ENCODE measurements at places on chromosomes 1 and 21.

- DNase-seq = no peak
Measured at GRCh38 chr1:173590557-173590956, 12.3 kb downstream of the SLC9C2 start.

DNA sequence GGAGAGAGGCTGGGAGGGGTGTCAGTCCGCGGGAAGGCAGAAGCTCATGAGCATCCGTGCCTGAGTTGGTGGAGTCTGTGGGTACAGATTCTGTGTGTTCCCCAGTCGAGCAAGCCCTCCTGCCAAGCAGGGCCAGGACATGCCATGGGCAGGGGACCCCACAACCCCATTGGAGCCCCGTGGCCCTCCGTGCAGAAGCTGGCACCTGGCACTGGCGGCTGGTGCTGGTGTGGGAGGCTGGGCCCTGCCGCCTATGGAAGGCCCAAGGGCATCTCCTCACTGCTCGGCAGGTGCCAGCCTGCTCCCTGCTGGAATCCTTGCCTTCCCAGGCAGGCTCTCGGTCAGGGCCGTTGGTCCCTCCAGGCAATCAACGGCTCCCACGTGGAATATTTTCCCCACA, 73.7 kb downstream of the UBE2T start:
- DNase-seq = no peak

DNA sequence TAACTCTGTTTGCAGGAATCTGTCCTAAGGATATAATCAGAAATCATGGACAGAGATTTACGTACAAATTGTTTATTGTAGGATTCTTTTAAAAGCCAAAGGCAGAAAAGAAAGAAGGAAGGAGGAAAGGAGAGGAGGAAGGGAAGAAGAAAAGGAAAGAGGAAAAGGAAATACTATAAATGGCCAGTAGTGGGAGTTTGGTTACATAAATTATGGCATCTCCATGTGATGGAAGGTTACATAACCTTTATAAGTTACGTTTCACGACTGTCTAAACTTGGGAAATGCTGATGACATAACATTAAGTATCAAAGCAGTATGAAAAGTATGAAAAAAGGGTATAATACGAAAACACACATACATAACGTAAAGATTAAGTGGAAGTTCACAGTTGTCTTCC, 39.0 kb downstream of the SMYD2 start:
- DNase-seq = no peak

GRCh38 chr1:205596876-205597275, 34.9 kb downstream of the ELK4 start:
- no peak for DNase-seq

- DNase-seq = no peak
Measured at GRCh38 chr1:97505816-97506215, 415.0 kb downstream of the DPYD start.

DNA sequence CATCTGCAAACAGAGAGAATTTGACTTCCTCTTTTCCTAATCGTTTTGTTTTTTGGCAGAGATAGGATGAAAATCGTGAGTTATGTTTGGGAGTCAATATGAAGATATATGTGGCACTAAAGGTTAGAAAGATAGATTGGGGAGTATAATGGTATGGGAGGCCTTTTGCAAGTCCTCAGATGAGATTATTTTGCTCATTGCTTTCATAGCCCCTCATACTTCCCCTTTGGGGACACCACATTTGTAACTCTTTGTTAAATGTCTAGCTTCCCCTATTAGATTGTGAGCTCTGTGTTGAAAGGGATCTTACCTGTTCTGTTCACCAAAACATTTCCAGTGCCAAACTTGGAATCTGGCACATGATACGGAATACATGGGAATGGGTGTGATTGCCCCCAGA, 30.2 kb downstream of the RAVER2 start:
- DNase-seq = no peak

- no peak for DNase-seq
Measured at GRCh38 chr1:195026792-195027191, 1581.4 kb downstream of the KCNT2 start.

DNA sequence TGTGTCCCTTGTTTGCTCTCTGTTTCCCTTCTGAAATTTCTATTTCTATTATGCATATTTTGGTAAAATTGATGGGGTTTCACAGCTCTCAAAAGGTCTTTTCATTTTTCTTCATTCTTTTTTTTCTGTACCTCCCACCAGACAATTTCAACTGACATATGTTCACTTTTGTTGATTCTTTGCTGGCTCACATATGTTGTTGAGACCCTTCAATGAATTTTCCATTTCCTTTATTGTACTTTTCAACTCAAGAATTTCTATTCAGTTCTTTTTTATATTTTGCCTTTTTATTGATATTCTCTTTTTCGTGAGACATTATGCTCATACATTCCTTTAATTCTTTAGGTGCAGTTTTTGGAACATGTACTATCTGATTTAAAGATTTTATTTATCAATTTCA, 102.6 kb upstream of the GRIK1 start:
- no peak for DNase-seq

- DNase-seq = peak; percentile 57
Measured at GRCh38 chr1:27525296-27526272, 35.6 kb upstream of the WASF2 start.

DNA sequence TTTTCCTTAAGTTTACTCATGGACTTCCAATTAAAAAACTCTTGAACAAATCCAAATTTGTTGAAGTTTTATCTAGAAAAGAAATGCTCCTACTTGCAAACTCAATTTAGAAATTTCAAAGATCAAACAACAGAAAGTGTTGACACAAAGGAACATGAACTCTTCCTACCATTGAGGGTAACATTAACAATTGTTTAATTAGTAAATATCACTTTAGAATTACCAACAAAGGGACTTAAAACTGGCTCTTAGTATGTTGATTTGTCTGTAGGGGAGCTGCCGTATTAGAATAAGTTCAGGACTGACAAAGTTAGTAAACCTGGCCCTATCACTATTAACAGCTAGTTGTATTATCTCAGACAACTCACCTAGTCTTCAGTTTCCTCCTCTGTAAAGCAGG, 57.9 kb downstream of the CCDC18 start:
- no peak for DNase-seq

- no peak for DNase-seq
Measured at GRCh38 chr1:211580303-211580687, 1.3 kb upstream of the SLC30A1 start.

- DNase-seq = no peak
Measured at GRCh38 chr1:26203642-26204318, 13.4 kb downstream of the CATSPER4 start.

DNA sequence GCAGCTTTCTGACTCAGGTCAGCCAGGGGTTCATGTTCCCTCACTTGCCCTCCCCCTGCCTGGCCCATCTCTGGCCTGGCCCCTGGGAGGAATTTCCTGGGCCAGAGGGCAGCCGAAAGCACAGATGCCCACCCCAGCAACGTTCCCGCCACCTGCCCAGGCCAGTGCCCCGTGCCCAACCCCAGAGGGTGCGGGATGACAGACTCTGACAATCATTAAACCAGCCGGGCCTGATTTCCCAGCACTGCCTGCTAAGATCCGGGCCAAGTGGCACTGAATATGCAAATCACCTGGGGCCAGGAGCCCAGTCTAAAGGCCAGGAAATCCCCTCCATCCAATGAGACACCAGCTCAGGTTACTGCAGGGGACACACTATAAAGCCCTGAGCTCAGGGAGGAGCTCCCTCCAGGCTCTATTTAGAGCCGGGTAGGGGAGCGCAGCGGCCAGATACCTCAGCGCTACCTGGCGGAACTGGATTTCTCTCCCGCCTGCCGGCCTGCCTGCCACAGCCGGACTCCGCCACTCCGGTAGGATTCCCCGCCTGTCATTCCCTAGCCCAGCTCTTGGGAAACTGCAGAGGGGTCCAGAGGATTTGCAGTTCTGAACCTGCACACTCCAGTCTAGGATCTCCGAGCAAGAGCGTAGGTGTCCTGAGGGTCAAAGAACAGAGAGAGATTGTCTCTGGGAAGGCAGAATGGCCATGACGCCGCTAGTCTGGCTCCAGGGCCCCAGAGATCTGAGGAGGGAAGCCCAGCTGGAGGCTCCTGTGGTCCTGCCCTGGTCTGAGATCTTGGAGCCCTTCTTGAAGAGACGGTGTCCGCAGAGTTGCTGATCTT, at the start of gene ELF3:
ELF3 (plus strand) TSS at position 408 of the 836 bp plus-strand sequence. CDS start 550 bp downstream, outside the sequence.
- DNase-seq = no peak

GRCh38 chr1:5973771-5974170, 18.5 kb downstream of the NPHP4 start:
- DNase-seq = no peak

DNA sequence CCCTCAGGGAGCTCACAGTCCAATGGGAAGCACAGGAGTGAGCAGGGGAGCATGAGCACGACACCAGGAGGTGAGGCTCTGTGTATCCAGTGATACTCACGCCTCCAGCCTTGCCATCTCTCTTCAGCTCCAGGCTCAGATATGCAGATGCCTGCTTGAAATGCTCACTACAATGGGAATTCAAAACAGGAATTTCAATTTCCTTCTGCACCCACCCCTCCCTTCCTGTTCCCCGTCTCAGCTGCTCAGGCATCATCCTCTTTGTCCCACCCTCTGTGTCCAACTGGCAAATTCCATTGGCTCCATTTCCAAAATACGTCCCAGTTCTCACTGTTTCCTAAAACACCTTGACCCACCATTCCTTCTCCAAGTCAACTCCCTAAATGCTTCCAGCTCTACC, 58.9 kb downstream of the FBXO2 start:
- DNase-seq = no peak

GRCh38 chr1:243299069-243299468, 43.2 kb downstream of the SDCCAG8 start:
- DNase-seq = no peak

DNA sequence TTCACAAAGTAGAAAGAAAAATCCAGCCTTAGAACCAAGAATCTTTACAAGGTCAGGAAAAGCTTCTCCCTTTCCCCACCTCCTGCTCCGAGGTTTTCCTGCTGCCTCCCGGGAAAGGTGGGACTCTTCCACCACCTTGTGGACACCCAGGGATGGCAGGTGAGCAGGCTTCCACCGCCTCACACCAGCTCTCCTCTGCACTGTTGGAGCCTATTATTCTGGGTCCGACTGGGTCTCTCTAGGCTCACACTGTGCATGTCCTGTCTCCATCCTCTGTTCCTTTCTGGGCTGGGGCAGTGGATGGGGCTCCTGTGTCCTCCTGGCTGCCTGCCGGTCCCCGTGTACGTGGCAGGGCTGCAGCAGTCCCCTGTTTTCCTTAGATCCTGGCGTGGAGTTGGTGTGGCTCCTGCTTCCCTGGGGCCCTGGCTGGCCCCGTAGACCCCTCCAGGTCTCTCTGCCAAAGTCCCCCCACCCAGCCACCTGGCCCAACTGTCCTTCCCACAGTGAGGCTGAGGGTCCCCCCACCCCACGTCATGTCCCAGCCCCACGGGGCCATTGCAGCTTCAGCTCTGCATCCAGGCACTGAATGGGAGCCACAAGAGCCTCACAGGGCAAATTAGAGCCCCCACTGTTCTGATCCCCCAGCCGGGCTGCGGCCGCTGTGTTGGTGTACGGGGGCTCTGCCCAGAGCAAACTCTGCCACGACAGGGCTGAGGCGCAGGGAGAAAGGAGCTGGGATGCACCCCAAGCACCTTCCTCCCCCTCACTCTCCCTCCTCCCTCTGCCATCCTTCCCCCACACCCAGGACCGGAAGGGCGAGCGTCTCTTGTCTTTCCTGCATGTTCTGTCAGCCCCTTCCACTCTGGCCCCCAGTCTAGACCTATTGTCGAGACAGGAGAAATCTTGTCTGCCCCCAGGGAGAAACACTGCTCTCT, 3.3 kb upstream of the SLC45A1 start:
- peak; percentile 37 for DNase-seq

DNA sequence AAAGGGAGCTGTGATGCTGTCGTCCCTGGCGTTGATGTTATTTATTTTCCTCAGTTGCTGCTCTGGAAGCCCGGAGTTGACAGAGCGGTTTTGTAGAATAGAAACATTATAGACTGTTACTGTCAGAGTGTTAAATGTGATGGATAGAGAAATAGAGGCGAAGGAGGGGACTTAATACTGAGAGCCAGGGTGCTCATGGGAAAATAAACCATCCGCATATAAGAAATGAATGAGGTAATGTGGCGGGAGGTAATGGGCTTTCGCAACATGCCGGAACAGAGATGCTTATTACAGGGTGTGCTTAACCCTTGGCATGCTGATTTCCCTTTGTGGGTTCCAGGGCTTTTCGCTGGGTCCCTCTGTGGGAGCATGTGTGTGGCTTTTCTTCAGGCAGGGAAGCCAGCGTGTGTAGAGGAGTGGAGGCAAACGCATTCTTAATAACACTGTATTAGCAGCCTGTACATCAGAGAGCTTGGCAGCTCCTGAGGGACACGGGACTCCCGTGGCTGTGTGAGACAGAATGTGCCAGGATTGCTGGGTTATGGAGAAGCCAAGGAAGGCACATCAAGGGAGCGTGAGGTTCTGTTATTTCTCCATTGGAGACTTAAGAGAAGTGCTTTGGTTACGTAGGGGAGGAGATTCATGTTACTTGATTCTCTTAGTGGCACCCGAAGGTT, 141.0 kb downstream of the PBX1 start:
- DNase-seq = no peak

Data from activated naive CD4-positive, alpha-beta T cell treated with anti-CD3 and anti-CD28 coated beads, Interleukin-2, amount 50 U/mL, for 16 hours (primary cell).